ENCODE measurements at places on chromosomes 6 and 20. TPM values are rescaled to one million over a fixed set of nuclear protein-coding genes. Genes with fewer than 3 reads are reported as not detected.

DNA sequence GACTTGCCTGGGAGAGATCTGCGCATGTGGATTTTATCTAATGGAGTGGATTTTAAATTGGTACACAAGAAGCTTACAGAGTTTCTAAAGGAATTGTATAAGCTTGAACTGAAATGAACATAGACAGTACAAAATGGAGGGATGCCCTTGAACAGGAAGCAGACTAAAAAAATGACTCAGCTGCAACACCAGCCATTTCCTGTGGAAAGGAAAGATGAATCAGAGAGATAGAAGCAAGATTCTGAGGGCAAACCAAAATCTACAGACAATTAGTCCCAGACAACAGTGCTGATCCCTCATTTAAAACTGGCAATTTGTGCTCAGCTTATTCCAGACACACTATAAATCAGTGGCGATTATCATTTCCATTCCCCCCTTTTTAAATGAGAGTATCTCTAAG is 114.6 kb upstream of the TCF21 start:
- no peak for DNase-seq

ME1 gene
- total RNA-seq: 3.9 TPM

DNA sequence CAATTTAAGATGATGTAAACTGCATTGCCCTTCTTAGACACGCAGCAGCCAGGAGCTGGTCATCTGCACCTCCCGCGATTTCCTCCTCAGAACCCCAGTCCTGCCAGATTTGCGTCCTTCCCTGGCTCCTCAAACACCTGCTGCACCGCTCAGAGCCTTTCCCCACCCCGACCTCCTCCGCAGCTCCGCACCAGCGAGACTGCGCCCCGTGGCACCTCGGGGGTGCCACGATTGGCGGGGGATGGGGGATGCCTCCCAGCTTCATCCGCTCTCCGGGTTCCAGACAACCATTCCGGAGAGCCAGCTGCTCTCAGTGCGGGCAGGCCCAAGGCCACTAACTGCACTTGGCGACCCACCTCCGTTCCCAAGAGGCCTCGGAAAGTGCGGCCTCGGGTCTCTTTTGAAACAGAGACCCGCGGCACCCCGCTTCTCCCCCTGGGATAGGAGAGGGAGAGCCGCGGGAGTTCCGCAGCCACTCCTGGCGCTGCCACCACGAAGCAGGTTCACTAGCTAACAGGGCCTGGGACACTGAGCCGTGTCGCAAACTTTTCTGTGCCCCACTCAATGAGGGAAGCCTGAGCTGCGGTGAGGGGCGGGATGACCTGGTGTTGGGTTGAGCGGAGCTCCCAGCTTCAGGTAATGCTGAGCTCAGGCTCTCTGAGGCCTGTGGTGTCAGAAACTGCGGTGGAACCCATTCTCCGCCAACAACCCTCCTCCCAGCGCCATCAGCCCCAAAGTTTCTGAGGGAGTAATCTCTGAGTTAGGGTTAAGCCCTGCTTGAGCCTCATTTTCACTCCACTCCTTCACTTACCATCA is 7.3 kb upstream of the TFAP2A start:
- peak; percentile 57 for DNase-seq

TBX18 gene
- under 0.01 TPM for total RNA-seq

DNA sequence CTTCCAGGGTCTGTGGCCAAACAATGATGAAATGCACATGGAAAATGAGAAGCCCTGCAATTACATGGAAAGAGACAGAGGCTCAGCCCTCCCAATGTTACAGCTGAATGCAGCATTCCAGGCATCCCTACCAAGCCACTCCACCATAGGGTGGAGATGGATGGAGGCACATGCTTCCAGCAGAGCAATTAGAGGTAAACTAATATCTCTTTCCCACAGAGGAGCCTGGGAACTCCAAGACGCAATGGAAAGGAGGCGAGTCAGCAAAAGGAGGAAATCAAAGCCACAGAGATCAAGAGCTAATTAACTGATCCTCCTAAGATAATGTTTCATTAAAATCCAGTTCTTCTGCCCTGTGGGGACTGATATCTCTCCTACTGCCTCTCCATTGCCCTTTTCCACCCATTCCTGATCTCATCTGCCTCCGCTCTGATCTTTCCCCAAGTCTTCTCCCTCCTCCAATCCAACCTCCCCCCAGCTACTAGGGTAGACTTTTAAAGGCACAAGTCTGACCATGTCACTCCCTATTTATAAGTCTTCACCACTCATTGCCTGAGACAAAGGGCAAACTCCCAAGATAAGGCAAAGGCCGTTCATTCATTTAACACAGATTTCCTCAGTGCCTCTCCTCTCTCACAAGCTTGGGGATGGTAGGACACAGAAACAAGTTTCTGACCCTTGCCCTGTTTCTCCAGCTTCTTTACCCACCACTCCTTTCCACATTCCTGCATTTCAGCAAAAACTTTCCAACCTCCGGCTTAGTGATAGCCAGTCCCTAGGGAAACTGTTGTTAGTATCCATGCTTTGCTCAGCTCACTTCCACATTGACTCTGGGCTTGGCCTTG is 14.3 kb upstream of the KCNB1 start:
- DNase-seq: no peak

GRCh38 chr6:149176971-149177667 is 140.4 kb upstream of the TAB2 start:
- no peak for DNase-seq

DNA sequence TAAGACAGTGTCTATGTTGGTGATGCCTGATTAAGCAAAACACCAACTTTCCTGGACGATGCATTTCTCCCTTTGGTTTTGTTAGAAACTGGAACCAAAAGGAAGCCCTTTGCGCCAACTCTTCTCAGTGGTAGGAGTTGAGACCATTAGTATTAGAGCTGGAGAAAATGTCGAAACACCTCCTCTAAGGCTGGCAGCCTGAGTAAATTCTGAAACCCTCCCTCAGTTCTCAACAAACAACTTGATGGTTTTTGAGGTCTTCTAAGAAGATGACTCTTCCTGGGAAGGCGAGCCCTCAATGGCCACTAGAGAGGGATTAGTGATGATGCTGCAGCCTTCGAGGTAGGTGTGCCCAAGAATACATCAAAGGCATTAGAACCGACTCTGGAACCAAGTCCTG is 78.4 kb upstream of the CCN6 start:
- no peak for DNase-seq

- DNase-seq: no peak
These were observed 104.5 kb upstream of the RNF24 start for GRCh38 chr20:4119854-4120209.

GRCh38 chr6:119240257-119241110 is 109.1 kb downstream of the MAN1A1 start:
- DNase-seq: peak; percentile 6

BHLHE23 gene
- 2.1 TPM for total RNA-seq

DNA sequence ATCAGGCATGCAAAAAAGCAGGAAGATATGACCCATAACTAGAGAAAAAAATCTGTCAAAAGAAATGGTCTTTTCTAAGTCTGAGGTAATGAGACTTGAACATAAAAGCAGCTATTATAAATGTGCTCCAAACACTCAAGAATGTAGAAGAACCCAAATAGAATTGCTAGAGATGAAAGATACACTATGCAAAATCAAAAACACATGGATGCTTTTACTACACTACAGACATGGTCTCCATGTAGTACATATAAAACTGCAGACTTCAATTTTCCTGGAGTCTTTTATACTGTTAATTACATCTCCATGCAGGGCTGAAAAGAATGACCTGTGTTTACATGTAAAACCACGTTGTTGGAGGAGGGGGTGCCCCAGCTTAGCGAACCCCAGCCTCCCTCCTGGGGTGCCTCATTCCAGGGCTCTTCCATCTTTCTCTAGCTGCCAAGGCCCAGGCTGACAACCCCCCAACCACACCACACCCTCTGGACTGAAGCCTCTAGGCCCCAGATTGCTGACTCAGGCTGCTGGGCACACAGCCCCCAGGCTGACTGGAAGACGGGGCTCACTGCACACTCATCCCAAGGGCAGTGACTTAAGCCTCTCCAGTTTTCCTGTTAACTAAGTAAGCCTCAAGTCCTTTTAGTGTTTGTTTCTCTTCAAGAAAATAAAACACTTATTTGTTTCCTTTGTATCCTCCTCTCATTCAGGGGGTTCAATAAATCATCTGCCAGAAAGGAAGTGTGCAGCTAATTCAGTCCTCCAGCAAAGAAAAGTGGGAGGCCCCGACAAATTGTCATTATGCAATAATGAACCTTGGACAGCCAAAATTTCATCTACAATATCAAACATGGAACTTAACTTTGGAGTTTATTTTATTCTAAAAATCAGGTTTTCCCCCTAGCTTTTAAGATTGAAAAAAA is 26.0 kb upstream of the PLAGL1 start:
- DNase-seq: peak; percentile 8

OR5V1 gene
- total RNA-seq: not detected

GRCh38 chr6:110105296-110105695 is 74.2 kb downstream of the WASF1 start:
- DNase-seq: no peak

DNA sequence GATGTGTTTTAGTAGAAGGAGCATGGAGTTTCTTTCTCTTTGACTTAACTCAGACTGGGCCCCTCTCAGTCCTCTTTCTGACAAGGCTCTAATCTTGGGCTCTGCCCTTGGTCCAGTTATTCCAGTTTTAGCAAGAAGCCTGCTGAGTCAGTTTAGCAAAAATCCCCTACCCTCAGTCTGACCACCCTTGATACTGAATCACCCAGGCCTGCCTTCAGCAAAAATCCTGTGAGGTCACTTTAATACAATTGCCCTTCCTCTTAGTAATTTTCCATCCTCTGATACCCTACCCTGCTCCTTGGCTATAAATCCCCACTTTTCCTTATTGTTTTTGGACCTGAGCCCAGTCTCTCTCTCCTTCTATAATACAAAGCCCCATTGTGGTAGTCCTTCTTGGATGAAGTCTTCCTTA is 326.7 kb upstream of the NOX3 start:
- DNase-seq: no peak

CST2 gene
- not detected for total RNA-seq

GRCh38 chr6:10641528-10641927 is 52.9 kb downstream of the C6orf52 start:
- no peak for DNase-seq

DNA sequence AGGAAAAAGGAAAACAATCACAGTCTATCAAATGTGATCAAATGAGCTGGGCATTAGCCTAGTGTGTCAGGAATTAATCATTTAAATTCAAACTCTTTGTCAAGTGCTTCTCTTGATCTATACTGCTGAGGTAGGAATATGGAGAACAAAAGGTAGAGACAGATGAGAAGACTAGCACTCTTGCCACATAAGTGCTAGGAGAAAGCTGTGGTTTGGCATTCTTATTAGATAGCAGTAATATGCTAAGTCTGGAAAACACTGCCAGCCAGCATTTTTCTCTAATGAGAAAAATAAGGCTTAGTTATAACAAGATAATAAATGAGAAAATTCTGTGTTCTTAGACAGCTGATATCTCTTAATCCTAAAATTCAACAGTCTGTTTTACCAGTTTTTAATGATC is 38.9 kb downstream of the ORC3 start:
- no peak for DNase-seq

PLN gene
- total RNA-seq: not detected

GRCh38 chr20:53773792-53774401 is 180.3 kb upstream of the ZNF217 start:
- no peak for DNase-seq

MUC22 gene
- not detected for total RNA-seq

DNA sequence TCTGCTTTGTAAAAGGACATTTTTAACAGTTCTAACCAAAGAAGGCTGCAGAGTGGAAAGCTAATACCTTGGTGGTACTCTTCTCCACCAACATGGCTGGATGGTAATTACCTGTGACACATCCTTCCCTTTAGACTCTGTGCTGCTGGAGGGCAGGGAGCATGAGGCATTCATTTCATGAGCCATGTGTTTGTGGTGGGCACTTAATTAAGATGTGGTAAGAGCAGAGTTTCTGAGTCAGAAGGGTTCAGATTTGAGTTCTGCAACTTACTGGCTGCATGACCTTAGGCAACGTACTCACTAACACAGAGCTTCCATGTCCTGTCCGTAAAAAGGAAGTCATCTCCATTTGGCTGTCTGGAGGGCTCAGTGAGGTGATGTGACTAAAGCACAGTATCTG is 9.1 kb upstream of the ZNF133 start:
- DNase-seq: no peak

GRCh38 chr6:157964100-157964499 is 17.6 kb upstream of the SYNJ2 start:
- no peak for DNase-seq

- peak; percentile 47 for DNase-seq
These were observed 91.0 kb downstream of the TCP11 start for GRCh38 chr6:35049900-35050756.

GRCh38 chr20:37346535-37347346 is 801 bp downstream of the SRC start:
- DNase-seq: peak; percentile 91

- peak; percentile 94 for DNase-seq
These were observed 4.0 kb downstream of the VARS1 start for GRCh38 chr6:31791324-31792089.

ENPP5 gene
- 6.5 TPM for total RNA-seq

GRCh38 chr20:47686545-47686944 is 98.7 kb downstream of the SULF2 start:
- no peak for DNase-seq

CENPW gene
- total RNA-seq: 19.6 TPM

PEX7 gene
- total RNA-seq: 11.8 TPM

Data from H7 (cell line).